ENCODE measurements at places on chromosomes 7 and 10.

- peak; percentile 61 for DNase-seq
Observed at GRCh38 chr10:97759158-97759887, 12.5 kb downstream of the SFRP5 start.

GRCh38 chr10:12941966-12942365 lies 59.5 kb downstream of the CCDC3 start:
- DNase-seq: no peak

DNA sequence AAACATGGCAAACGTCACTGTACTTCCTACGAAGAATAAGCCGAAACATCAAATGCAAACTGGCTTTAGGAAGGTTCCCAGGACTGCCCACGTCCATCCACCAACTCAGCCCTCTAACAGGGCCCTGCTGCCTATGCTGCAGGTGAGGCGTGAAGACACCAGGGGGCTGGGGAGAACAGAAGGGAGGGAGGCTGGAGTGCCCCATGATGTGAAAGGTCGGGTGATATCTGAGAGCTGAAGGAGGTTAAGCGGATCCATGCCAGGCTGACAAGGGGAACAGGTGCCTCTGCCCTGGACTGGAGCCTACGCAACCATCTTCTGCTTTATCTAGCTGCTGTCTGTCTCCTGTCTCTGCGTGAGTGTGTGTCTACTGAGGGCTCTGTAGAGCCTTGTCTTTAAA lies 40.2 kb upstream of the ATP6V0A4 start:
- no peak for DNase-seq

- DNase-seq: no peak
Observed at GRCh38 chr7:50303335-50304128, 984 bp upstream of the IKZF1 start.

DNA sequence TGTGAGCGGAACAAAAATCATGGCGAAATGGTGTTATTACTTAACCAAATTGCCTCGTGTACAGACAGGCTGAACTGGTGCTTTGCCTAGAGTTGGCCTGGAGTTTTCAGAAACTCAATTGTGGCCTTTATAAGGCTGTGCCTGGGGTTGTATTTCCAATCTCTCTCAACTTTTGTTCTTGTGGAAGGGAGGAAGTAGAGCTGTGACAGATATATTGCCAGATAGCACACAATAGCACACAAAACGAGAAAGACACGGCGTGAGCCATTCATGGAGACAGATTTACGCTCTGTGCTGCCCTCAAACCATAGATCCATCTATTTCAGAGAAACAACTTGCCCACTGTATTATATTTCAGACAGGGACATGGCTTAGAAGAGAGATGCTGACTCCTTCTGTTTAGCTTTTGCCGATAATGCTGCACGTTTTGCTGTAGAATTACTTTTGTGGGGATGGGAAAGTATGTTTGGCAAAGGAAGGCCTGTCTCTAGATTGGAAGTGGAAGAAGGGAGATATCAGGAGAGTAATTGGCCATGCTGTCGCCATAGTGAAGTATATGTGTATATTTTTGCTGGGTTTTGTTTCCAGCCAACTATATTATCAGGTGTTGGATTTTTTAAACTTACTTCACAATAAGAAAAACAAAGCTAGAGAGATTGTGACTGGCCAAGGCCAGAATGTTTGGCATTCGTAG lies 80.4 kb downstream of the AUTS2 start:
- DNase-seq: no peak

DNA sequence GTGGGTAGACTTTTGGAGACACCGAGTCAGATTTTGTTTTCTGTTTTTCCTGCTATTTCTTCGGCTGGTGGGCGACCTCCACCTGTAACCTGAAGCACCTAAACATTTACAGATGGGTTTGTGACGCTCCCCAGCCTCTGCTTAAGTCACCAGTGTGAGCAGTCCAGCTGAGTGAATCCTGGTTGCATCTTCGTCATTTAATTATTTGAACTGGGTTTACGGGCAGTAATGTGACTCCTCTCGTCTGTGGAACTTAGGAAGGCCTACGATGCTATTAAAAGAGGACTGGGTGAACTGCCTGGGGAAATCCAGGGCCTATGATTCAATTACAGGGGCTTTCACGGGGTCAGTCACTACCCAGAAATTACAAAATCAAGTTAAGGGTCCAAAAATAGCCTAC lies 52.5 kb downstream of the WNT2 start:
- peak; percentile 55 for DNase-seq

DNA sequence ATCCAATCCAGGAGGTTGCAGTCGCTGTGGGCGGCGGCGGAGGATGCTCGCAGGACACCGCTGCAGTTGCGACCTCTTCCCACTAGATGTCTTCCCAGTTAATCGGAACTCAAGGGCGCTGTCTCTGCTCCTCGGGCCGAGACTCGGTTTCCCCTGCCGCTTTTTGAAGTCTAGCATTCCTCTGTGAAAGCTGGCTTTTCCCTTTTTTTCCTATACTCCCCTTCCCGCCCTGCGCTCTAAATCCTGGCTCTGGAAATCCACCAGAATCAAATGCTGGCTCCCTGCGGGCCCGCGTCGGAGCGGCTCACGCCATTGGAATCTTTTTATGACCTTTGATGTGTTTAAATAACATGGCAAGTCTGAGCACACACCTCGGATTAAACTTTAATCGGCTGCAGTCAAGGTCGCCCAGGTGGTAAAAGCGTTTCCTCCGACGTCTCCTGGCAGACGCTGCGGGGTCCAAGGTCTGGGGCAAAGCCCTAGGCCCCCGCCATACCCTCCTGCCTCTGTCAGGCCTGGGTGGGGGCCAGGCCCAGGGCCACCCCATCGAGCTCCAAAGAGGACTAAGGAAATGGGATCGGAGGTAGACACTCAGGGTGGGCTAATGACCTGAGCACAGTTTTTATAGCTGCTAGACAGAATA lies 10.7 kb upstream of the HOXA13 start:
- DNase-seq: peak; percentile 53

DNA sequence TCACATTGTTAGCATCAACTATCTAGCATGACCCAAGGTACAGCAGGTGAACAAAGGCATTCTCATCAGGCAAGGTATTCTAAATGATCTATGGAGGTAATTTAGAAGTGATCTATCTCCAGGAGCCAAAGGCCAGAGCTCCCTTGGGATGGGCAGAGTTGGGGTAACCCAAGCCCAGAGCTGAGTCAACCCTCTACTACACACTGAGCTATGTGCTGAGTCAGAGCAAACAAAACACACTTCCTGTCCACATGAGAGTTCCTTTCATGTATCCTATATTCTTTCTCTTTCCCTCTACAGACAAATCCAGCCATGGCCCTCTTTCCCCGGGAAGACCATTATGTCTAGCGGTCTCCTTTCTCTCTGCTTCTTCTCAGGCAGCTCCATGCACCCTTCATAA lies 68.2 kb upstream of the AGK start:
- DNase-seq: no peak

- no peak for DNase-seq
Observed at GRCh38 chr7:8146106-8146787, 115.7 kb downstream of the ICA1 start.

GRCh38 chr10:35492386-35493195 lies 112.5 kb upstream of the GJD4 start:
- no peak for DNase-seq

- no peak for DNase-seq
Observed at GRCh38 chr10:49152663-49153062, 18.8 kb upstream of the FAM170B start.

DNA sequence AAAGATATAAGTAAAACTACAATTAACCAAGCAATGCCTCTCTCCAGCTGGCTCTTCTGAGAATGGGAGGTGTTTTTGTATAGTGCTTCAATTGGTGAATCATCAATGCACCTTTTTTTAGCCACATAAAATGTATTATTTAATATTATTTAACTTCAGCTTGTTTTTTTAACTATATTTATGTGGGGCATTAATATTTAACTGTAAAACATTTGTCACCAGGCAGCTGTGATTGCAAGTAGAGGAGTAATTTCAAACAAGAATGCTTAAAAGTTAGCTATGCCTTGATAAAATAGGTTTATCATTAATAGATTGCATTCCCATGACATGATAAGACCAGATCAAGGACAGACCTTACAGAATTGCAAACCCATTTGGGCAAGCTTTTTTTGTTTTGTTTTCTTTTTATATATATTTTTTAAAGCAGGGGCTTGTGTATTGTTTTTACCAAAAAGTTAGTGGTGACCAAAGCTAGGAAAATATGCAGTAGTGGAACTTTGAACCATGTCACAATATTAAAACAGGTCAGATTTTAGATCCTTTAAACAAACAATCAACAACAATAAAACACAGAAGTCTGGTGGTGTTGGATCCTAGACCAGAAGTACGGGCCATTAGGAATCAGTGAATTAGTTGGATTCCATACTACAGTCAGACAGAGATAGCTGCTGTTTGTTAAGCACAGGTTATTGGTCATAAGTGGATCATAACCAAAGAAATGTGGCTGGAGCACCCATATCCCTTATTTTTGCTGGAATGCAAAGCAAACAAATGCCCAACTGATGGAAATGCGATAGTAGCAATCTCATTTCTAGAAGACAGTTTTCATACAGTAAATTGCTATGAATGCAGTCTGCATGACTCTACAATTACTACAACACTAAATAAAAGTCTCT lies 2.9 kb downstream of the CAV2 start:
- no peak for DNase-seq

DNA sequence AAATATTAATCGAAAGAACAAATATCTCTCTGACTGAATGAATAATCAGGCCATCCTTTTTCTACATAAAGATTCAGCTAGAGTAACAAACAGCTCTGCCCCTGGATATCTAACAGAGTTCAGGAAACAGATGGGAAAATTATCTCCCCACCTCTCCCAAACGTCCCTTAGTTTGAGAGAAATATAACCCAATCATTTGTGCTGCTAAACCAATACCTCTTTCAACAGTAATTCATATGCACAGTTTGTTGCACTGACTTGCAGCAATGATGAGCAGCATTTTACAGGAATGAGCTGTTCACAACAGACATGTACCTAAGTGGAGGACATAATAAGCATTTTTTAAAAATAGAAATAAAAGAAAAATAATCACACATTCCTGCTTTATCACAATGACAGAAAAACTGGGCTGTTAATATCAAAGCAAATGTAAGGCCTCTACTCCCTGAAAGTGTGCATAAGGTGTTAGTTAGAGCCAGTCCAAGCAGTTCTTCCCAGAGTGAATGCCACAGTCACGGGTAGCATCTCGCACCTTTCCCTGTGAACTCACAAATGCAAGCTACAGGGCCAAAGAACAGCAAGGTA lies 2.3 kb downstream of the CREB3L2 start:
- no peak for DNase-seq

GRCh38 chr10:48981310-48981907 lies 41.8 kb upstream of the LRRC18 start:
- DNase-seq: peak; percentile 60

- peak; percentile 40 for DNase-seq
Observed at GRCh38 chr7:14717816-14718215, 184.7 kb downstream of the DGKB start.

GRCh38 chr7:50146692-50147091 lies 53.6 kb upstream of the ZPBP start:
- no peak for DNase-seq

- DNase-seq: no peak
Observed at GRCh38 chr10:112677689-112678088, 230.7 kb downstream of the VTI1A start.

- DNase-seq: no peak
Observed at GRCh38 chr10:75770626-75771081, 339.2 kb downstream of the LRMDA start.

GRCh38 chr10:511849-512191 lies 177.6 kb downstream of the DIP2C start:
- DNase-seq: no peak

GRCh38 chr10:118760265-118760664 lies 5.5 kb upstream of the CACUL1 start:
- no peak for DNase-seq

GRCh38 chr10:61992671-61993668 lies 91.5 kb downstream of the ARID5B start:
- peak; percentile 56 for DNase-seq

GRCh38 chr10:63143987-63144386 lies 10.9 kb downstream of the NRBF2 start:
- DNase-seq: no peak

- DNase-seq: no peak
Observed at GRCh38 chr10:486206-486605, 203.3 kb downstream of the DIP2C start.

- DNase-seq: no peak
Observed at GRCh38 chr10:58384095-58384494, 1.1 kb upstream of the TFAM start.

DNA sequence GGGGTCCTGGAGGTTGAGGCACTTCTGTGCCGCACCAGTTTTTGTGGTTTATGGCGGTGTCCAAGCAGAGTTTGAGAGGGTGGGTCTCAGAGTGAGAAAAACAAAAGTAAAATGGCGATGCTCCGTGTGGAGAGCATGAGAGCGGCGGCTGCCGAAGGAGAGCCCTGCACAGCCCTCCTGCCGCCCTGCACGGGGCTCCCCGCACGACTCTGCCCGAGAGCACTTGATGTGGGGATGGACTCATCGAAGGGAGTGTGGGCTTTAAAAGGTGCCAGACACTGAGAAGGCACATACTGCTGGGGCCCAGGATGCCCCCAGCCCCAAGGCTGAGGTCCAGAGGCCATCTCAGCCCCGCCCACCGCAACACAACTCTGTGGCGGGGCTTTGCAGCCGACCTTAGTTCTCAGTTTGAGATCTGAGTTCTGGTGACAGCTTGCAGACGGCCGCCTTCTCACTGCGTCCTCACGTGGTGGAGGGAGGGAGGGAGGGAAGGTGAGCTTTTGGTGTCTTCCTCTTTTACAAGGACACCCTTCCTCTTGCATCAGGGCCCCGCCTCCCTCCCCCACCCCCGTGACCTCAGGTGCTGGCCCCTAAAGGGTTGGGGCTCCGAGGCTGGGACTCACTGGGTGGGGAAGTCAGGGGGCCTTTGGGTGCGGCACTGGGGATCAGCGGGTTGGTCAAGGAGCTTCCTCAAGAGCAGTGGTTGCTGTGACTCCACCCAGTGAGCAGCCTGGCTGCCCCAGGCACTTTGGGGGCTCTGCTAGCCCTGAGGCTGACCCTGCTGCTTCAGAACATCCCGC lies 69.1 kb downstream of the NKX6-2 start:
- no peak for DNase-seq

DNA sequence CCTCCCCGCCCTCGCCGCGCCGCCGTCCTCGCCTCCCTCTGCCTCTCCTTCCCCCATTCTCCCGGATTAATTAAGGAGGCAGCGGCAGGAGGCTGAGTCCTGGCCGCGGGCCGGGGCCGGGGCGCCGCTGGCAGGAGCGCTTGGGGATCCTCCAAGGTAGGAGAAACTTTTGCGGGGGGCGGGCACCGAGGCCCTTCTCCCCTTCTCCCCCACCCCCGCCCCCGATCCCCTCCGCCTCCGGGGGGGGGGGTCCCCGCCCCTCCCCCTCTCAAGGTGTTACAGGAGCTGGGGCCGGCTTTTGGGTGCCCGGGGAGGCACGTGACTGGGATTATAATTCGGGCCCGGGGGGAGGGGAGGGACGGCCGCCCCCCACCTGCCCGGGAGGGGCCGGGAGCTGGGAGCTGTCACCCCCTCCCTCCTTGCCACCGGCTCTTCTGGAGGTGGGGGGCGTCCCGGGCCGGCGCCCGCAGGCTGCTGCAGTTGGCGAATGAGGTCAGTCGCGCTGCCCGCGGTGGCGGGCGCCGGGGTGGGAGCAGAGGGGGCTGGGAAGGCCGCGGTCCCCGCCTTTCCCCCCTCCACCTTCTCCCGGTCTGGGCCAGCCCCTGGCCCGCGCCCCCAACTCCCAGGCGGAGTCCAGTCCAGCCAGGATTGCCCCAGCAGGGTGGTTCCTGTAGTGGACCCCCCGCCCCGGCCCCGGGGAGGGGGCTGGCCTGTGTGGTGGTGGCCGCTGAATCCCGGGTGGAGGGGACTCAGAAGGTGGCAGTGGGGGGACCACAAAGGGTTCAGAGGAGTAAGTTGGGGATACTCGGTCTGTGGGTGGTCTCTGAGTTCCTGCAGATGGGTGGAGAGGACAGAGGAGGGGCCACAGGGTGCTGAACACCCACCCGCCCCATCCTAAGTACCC lies 567 bp downstream of the GTF2IRD1 start:
- no peak for DNase-seq

Measured in A172 (cell line).